ENCODE measurements at places on chromosomes 6 and 20.

DNA sequence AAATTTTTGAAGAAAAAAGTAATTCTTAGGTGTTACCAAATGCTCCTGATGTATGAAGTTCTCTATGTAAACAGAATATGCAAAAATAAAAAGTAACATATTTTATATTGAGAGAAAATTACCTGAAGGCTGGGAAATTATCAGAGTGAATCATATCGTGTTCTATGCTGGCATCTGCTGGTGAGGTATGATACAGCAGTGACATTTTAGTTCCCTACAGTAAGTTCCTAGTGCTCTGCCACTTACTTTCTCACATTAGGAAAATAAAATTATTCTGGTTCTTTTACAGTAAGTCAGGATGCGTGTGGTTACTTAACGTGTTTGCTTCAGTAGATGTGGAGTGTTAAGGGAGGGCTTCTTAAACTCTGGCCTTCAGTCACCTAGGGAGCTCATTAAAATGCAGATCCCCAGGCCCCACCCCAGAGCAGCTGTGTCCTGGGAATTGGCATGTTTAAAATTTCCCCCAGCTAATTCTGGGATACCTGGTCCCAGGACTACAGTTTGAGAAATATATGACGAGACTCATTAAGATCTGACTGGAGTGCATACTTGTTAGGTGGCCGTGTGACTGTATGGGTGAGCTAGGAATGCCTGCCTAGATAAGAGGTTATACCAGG is 3.2 kb downstream of the ACTR5 start:
- DNase-seq: no peak

GRCh38 chr6:34949636-34950035 is 60.6 kb downstream of the ANKS1A start:
- DNase-seq: no peak

DNA sequence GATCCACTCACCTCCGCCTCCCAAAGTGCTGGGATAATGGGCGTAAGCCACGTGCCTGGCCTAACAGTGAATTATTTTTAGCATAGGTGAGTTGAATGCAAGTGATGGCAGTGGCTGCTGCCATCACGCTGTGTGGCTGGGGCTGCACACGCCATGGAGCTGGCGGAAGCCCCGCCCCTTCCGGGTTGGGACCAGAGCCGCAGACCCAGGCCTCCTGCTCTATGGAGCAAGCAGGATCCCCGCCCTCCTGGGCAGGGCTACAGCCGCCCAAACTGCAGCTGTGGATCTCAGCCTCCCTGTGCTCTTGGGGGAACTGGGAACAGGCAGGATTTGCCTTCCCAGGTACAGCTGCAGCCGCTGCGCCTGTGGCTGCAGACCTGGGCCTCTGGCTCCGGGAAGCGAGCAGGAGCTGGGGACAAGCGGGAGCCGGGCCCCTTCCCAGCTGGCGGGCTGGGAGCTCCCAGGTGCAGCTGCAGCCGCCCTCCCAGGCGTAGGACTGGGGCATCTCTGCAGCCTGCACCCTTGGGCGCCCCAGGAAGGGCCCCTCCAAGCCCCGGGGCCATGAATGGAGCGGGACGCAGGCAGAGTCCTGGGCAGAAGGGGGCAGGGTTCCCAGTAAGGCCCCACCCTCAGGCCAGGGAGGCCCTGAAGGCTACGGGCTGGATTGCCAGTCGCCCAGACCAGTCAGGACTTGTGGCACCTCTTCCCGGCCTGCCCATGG is 30.9 kb upstream of the SLA2 start:
- DNase-seq: no peak

GRCh38 chr6:149046822-149047246 is 270.7 kb upstream of the TAB2 start:
- no peak for DNase-seq

DNA sequence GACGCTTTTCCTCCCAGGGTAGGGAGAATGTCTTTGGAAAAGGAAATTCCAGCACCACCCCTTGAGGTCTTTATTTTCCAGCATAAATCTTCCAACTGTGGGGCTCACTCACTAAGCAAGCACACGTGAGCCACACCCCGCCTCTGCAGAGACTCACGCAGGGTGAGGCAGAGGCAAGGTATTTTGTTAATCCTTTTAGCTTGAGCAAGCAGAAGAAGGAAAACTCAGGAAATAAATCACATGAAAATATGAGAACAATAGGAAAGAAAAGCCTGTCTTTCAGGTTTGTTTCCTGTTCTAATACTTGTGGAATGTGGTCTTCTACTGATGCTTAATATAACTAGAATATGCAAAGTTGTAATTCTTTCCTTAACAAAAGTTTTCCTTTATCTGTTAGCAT is 4.1 kb upstream of the PHACTR2 start:
- no peak for DNase-seq

- no peak for DNase-seq
These were observed 56.0 kb downstream of the ADGRB3 start for GRCh38 chr6:68691120-68691519.

- no peak for DNase-seq
These were observed 175.7 kb downstream of the DLL1 start for GRCh38 chr6:170114956-170115855.

- DNase-seq: no peak
These were observed 10.9 kb downstream of the NINL start for GRCh38 chr20:25574411-25574810.

- no peak for DNase-seq
These were observed 30.0 kb downstream of the MYT1 start for GRCh38 chr20:64194269-64194668.

GRCh38 chr6:162733489-162733888 is 5.7 kb downstream of the PACRG start:
- no peak for DNase-seq

- DNase-seq: no peak
These were observed 10.2 kb downstream of the RPRD1B start for GRCh38 chr20:38043512-38044300.

- DNase-seq: no peak
These were observed 73.1 kb downstream of the OR2B2 start for GRCh38 chr6:27838945-27839625.

GRCh38 chr20:42639140-42639539 is 550.6 kb downstream of the PTPRT start:
- no peak for DNase-seq

- no peak for DNase-seq
These were observed 63.9 kb upstream of the MPC1 start for GRCh38 chr6:166446567-166447065.

GRCh38 chr6:73382462-73383113 is 12.0 kb upstream of the DDX43 start:
- DNase-seq: no peak

DNA sequence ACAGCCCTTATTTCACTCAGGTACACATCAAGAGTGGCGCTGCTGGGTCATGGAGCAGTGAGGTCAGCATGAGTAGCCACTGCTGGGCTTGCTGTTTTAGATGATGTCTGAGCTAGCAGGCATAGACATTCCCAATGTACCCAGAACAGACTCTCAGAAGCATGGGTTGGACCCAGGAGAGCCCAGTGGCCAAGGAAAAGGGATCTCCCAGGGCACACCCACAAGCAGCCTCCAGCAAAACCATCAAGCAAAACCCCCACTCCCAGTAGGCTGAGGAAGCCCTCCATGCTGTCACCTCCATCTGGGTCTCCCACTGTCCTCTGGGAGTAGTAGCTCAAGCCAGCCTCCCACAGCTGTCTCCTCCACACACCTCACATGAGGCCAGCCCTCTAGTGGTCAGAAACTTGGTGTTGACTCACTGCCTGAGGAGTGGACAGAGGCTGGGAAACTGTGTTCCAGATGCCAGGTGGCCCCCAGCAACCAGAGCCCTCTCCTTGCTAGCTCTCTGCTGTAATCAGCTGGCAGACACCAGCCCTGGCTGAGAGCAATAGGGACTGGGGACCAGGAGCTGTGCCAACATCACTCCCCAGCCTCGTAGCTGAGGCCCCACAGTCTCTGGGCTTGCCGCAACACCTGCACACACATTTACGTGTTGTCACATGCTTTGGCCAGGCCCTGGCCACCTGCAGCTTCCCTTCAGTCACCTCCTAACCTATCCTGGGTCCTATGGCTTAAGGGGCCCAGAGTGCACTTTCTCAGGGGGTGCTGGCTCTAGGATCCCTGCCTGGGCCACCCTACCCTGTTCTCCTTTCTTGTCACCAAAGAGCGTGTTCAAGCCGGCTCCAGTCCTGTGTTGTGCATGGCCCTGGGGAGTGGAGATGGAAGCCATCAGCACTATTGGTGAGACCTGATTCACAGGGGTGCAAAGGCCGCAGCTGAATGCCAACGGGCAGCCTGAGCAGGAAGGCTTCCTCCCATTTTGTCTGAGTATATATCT is 1.9 kb upstream of the AP5S1 start:
- DNase-seq: no peak

DNA sequence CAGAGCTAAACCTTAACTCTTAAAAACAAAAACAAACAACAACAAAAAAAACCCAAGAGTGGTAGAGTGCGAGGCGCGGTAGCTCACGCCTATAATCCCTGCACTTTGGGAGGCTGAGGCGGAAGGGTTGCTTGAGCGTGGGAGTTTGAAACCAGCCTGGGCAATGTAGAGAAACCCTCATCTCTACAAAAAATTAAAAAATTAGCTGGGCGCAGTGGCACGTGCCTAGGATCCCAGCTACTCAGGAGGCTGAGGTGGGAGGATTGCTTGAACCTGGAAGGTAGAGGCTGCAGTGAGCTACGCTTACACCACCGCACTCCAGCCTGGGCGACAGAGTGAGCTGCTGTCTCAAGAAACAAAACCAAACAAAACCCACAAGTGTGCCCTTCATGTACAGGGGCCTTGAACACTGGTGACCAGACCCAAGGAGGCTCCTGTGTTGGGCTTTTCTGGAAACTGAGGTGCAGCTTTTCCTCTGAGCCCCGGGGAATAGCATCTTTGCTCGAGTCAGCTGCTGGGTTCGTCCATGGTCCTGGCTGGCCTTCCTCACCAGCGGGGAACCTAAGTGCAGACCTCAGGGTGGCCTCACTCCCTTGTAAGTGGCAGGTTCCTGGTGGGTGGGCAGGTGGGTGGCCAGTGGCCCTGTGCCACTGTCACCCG is 39.9 kb downstream of the PYGB start:
- DNase-seq: no peak

- DNase-seq: no peak
These were observed 101.7 kb upstream of the BMP2 start for GRCh38 chr20:6665621-6666355.

- DNase-seq: no peak
These were observed 150.7 kb upstream of the SYNDIG1 start for GRCh38 chr20:24318569-24319352.

DNA sequence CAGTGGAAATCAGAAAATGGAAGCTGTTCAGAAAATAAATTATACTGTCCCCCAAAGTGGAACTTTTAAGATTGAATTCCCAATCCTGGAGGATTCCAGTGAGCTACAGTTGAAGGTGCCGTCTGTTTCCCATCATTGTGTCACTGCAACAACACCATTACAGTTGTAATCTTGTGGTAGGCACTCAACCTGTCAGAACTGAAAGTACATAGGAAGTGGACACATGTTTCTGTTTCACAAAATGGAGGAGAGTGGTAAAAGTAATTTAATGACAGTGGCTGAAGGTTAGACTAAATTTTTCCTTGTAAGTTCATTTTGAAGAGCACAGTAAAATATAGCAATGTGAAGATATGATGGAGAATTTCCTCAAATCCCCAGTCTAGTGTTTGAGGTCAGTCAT is 70.0 kb downstream of the CD109 start:
- no peak for DNase-seq

Measured in stimulated activated CD4-positive, alpha-beta T cell treated with anti-CD3 and anti-CD28 coated beads, Interleukin-1b, Interleukin-23, amount 100 ng/mL, for 24 hours (primary cell).